ENCODE measurements at places on chromosomes 5 and 9. TPM values are rescaled to one million over a fixed set of nuclear protein-coding genes. Genes with fewer than 3 reads are reported as not detected.

Gene PCDHA4
- total RNA-seq = 2.9 TPM

Gene LCN1
- not detected for total RNA-seq

Gene TENT4A
- 24.3 TPM for total RNA-seq

Gene CCL28
- total RNA-seq = 6.4 TPM

Gene GFRA3
- total RNA-seq = not detected

Gene SV2C
- total RNA-seq = 0.37 TPM

Gene CCDC192
- total RNA-seq = 0.40 TPM

Gene MYO10
- total RNA-seq = 40.6 TPM

Gene PCDHGA9
- 4.8 TPM for total RNA-seq

Gene LRSAM1
- 24.5 TPM for total RNA-seq

- H3K4me3 ChIP-seq = no peak overlapping the region
- H3K27me3 ChIP-seq = no peaks in the 10 kb centered on the region
- H3K27ac ChIP-seq = no peak overlapping the region
- no peaks in the 10 kb centered on the region for H3K36me3 ChIP-seq
- H3K4me1 ChIP-seq = peaks cover 2% of the 10 kb centered on the region
Observed at GRCh38 chr9:72985746-72986145, 32.9 kb upstream of the ALDH1A1 start.

DNA sequence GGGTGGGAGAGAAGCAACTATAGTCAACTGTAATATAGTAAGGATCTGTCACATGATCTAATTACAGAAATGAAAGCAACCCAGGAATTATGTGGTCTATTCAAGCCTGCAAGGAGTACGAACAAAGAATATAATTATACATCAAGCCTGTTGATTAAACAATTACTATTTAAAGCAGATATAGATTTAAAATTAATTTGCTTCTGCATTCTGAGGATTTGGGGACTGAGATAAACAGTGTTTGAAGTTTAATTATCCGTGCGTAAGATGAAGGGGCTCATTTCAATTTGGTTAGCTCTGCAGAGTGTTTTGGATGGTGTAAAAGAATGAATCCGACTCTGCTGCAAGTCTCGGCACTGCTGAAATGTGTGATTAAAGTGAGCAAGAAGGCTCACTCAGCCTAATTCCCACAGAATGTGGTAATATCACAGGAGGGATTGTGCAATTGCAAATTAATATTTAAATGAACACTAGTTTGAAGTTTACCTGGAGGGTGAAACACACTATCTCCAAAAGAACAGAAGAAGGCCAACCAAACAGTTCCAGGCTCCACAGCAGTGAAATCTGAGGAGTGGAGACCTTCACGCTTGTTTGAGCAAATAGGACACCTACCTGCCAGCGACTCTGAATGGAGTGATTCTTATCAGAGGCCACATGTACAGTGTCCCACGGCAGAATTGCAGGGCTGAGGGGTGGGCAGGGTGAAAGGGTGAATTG lies 420.6 kb upstream of the SLC30A5 start:
- no peak overlapping the region for H3K4me3 ChIP-seq
- no peaks in the 10 kb centered on the region for H3K4me1 ChIP-seq
- H3K36me3 ChIP-seq = no peaks in the 10 kb centered on the region
- H3K27me3 ChIP-seq = no peaks in the 10 kb centered on the region
- no peak for DNase-seq

DNA sequence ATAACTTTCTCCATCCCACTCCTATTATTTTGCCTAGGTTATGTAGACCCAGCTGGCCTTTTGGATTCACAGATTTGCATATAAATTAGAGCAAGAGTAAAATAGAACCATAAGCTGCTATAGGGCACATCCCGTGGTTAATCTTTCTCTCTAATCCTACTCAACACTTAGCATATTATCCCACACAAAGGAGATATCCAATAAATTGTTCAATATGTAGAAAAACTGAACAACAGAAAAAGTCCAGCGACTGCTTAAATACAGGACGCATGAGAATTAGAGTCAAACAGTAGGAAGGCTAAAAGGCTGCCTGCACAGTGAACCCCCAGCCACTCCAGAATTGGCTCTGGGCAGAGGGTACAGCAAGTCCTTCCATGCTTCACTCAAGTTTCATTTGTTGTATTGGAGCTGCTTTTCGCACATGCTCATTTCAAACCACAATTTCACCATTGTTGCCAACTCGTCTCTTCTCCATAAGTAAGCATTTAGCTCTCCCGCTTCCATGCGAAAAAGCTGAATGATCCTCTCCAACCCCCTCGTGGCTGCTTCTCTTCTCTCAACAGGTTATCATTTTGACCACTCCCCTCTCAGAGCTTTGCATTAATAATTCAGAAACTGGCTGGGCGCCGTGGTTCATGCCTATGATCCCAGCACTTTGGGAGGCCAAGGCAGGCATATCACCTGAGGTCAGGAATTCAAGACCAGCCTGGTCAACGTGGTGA lies 14.1 kb upstream of the IQGAP2 start:
- no peak for DNase-seq
- no peaks in the 10 kb centered on the region for H3K27me3 ChIP-seq
- H3K4me3 ChIP-seq = no peak overlapping the region
- H3K36me3 ChIP-seq = no peaks in the 10 kb centered on the region
- no peaks in the 10 kb centered on the region for H3K4me1 ChIP-seq

GRCh38 chr9:134200730-134201129 lies 36.4 kb upstream of the RNU6ATAC start:
- DNase-seq = no peak
- H3K27ac ChIP-seq = no peak overlapping the region
- H3K4me3 ChIP-seq = no peak overlapping the region
- H3K36me3 ChIP-seq = no peaks in the 10 kb centered on the region
- H3K27me3 ChIP-seq = no peaks in the 10 kb centered on the region
- no peaks in the 10 kb centered on the region for H3K4me1 ChIP-seq

DNA sequence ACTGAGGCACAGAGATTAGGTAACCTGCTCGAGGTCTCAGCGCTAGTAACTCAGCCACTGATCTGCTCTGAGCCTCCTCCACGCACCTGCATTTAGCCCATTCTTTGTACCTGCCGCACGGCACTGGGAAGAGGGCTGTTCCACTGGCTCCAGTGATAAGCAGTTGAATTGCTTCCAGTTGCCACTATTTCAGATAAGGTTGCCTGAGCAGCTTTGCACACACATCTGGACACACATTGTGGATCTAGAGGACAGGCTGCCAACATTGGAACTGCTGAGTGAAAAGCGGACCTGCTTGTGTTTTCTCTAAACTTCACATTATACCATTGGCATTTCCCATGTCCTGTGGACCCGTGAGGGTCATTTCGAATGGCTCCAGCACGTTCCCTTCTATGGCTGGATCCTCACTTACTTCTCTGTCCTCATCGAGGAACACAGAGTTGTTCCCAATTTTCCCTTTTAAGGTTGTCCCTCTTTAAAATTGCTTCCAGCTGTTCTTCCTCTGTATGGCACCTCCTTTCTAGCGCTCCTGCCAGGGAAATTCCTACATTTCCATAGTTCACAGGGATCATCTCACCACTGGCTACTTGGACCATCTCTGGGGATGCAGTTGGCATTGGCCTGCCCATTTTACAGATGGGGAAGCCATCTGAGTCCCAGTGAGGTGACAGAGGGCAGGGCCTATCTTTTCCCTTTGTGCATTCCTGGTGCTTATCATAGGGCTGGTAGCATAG lies 45.9 kb upstream of the RPL26L1 start:
- DNase-seq = no peak
- no peak overlapping the region for H3K27ac ChIP-seq
- no peaks in the 10 kb centered on the region for H3K27me3 ChIP-seq
- no peak overlapping the region for H3K4me3 ChIP-seq

GRCh38 chr5:176543428-176544182 lies 5.5 kb upstream of the CDHR2 start:
- H3K4me1 ChIP-seq = peaks cover 2% of the 10 kb centered on the region
- H3K36me3 ChIP-seq = no peaks in the 10 kb centered on the region
- peak overlapping the region; percentile 82 for H3K27ac ChIP-seq
- no peaks in the 10 kb centered on the region for H3K27me3 ChIP-seq
- peak overlapping the region; percentile 70 for H3K4me3 ChIP-seq

GRCh38 chr5:50947906-50948683 lies 281.7 kb downstream of the PARP8 start:
- no peak for DNase-seq
- H3K4me3 ChIP-seq = no peak overlapping the region
- no peaks in the 10 kb centered on the region for H3K4me1 ChIP-seq
- no peaks in the 10 kb centered on the region for H3K36me3 ChIP-seq
- H3K27ac ChIP-seq = no peak overlapping the region

GRCh38 chr9:74697535-74697934 lies 190.2 kb downstream of the TRPM6 start:
- H3K36me3 ChIP-seq = no peaks in the 10 kb centered on the region
- H3K4me1 ChIP-seq = no peaks in the 10 kb centered on the region
- no peaks in the 10 kb centered on the region for H3K27me3 ChIP-seq
- no peak overlapping the region for H3K4me3 ChIP-seq
- no peak overlapping the region for H3K27ac ChIP-seq

DNA sequence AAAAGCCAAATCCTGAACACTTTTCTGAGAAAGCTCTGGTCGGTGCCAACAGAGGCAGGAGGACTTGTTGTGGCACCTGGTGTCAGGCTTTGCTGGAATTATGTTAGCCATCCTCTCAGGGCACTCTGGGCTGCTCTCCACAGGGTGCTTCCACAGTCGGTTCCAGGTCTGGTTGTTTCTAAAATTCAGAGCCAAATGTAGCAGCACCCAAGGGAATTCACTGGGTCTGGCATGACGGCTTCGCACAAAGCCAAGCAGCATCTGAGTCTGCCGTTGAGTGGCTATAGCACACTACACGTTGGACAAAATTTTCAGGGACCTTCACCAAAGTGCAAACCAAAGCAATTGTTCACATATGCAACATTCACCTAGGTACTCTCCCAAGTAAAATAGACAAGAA lies 110.2 kb downstream of the PJA2 start:
- H3K4me3 ChIP-seq = no peak overlapping the region
- H3K4me1 ChIP-seq = no peaks in the 10 kb centered on the region
- H3K36me3 ChIP-seq = no peaks in the 10 kb centered on the region

GRCh38 chr5:108212775-108213346 lies 169.0 kb downstream of the FBXL17 start:
- no peak overlapping the region for H3K4me3 ChIP-seq
- no peak overlapping the region for H3K27ac ChIP-seq
- H3K27me3 ChIP-seq = no peaks in the 10 kb centered on the region
- H3K36me3 ChIP-seq = no peaks in the 10 kb centered on the region
- no peaks in the 10 kb centered on the region for H3K4me1 ChIP-seq

GRCh38 chr9:89036383-89036782 lies 45.1 kb downstream of the S1PR3 start:
- no peak overlapping the region for H3K27ac ChIP-seq
- DNase-seq = peak; percentile 50
- no peaks in the 10 kb centered on the region for H3K27me3 ChIP-seq
- H3K36me3 ChIP-seq = no peaks in the 10 kb centered on the region

GRCh38 chr9:77417566-77417965 lies 230.6 kb downstream of the GNA14 start:
- no peak overlapping the region for H3K4me3 ChIP-seq
- no peaks in the 10 kb centered on the region for H3K36me3 ChIP-seq
- H3K27me3 ChIP-seq = no peaks in the 10 kb centered on the region

DNA sequence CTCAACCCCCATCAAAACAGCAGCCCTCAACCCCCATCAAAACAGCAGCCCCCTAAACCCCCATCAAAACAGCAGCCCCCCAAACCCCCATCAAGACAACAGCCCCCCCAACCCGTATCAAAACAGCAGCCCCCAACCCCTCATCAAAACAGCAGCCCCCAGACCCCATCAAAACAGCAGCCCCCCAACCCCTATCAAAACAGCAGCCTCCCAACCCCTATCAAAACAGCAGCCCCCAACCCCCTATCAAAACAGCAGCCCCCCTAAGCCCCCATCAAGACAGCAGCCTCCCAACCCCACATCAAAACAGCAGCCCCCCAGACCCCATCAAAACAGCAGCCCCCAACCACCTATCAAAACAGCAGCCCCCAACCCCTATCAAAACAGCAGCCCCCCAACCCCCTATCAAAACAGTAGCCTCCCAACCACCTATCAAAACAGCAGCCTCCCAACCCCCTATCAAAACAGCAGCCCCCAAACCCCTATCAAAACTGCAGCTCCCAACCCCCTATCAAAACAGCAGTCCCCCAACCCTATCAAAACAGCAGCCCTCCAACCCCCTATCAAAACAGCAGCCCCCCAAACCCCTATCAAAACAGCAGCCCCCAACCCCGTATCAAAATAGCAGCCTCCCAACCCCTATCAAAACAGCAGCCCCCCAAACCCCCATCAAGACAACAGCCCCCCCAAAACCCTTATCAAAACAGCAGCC lies 1.2 kb downstream of the TPPP start:
- H3K27me3 ChIP-seq = no peaks in the 10 kb centered on the region
- no peaks in the 10 kb centered on the region for H3K4me1 ChIP-seq
- H3K4me3 ChIP-seq = no peak overlapping the region
- H3K27ac ChIP-seq = no peak overlapping the region

GRCh38 chr5:111830333-111830732 lies 73.3 kb upstream of the NREP start:
- H3K27ac ChIP-seq = no peak overlapping the region
- DNase-seq = peak; percentile 37
- H3K4me3 ChIP-seq = no peak overlapping the region
- H3K36me3 ChIP-seq = no peaks in the 10 kb centered on the region
- no peaks in the 10 kb centered on the region for H3K27me3 ChIP-seq
- H3K4me1 ChIP-seq = no peaks in the 10 kb centered on the region

GRCh38 chr5:95673081-95673480 lies 9.7 kb downstream of the SPATA9 start:
- H3K27ac ChIP-seq = no peak overlapping the region
- no peaks in the 10 kb centered on the region for H3K27me3 ChIP-seq
- H3K36me3 ChIP-seq = no peaks in the 10 kb centered on the region
- no peak for DNase-seq
- H3K4me1 ChIP-seq = no peaks in the 10 kb centered on the region
- no peak overlapping the region for H3K4me3 ChIP-seq

GRCh38 chr9:137176302-137177182 lies 4.7 kb upstream of the TMEM210 start:
- no peaks in the 10 kb centered on the region for H3K4me1 ChIP-seq
- no peak for DNase-seq
- H3K27me3 ChIP-seq = no peaks in the 10 kb centered on the region

DNA sequence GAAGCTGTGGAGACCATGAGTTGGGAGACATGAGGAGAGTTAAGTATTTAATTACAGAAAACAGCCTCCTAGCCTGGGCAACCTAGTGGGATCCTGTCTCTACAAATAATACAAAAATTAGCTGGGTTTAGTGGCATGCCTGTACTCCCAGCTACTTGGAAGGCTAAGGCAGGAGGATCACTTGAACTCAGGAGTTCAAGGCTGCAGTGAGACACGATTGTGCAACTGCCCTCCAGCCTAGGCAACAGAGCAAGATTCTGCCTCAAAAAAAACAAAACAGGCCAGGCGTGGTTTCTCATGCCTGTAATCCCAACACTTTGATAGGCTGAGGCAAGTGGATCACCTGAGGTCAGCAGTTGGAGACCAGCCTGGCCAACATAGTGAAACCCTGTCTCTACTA lies 52.6 kb downstream of the AQP7 start:
- no peak for DNase-seq
- H3K27ac ChIP-seq = peak overlapping the region; percentile 67
- no peak overlapping the region for H3K4me3 ChIP-seq
- peaks cover 4% of the 10 kb centered on the region for H3K4me1 ChIP-seq
- no peaks in the 10 kb centered on the region for H3K27me3 ChIP-seq

- DNase-seq = peak; percentile 50
- no peaks in the 10 kb centered on the region for H3K4me1 ChIP-seq
- H3K36me3 ChIP-seq = no peaks in the 10 kb centered on the region
- H3K27ac ChIP-seq = no peak overlapping the region
- H3K4me3 ChIP-seq = no peak overlapping the region
Observed at GRCh38 chr9:123550797-123551196, 194.8 kb downstream of the CRB2 start.

GRCh38 chr9:35404865-35405264 lies 85.0 kb upstream of the RUSC2 start:
- H3K27ac ChIP-seq = no peak overlapping the region
- H3K4me3 ChIP-seq = no peak overlapping the region
- H3K4me1 ChIP-seq = no peaks in the 10 kb centered on the region
- H3K27me3 ChIP-seq = peaks cover 2% of the 10 kb centered on the region
- no peak for DNase-seq
- H3K36me3 ChIP-seq = no peaks in the 10 kb centered on the region
